BJ (cell line): ENCODE measurements at places on chromosomes 5 and 9.

DNA sequence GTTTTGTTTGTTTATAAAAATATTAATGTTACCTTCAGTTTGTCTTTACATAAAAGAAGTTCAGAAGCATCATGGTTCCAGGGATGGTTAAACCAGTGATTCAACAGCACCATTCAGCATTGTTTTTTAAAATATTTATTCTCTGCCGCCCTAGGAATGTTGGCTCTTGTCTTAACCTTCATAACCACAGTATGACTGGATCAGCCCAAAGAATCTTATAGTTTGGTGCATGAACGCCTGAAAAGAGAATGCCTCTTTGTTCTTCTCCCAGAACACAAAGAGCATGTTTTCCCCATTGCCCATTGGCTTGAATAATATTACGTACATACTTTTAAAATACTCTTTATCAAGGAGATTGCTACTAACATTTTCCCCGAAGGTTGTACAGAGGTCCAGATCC lies 413.4 kb downstream of the ANXA1 start:
- no peak for DNase-seq

- no peak for DNase-seq
Observed at GRCh38 chr9:106576232-106576760, 286.7 kb upstream of the ZNF462 start.

DNA sequence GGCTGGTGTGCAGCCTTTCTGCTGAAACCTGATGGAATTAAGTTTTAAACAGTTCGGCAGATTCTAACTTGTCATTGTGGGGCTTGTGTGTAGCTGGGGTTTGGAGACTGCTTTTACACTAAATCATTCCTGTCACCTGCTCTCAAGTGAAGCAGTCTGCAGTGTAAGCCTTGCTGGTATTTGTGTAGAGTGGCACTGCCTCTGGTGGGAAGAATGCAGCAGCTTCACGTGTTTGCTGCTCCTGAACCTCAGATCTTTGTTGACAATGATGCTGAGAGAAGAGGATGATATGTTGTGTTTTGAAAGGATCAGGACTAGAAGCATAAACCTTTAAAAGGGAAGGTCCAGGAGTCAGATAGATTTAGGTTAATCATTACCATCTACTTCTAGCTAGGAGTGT lies 88.1 kb downstream of the KDM4C start:
- DNase-seq, result no peak

DNA sequence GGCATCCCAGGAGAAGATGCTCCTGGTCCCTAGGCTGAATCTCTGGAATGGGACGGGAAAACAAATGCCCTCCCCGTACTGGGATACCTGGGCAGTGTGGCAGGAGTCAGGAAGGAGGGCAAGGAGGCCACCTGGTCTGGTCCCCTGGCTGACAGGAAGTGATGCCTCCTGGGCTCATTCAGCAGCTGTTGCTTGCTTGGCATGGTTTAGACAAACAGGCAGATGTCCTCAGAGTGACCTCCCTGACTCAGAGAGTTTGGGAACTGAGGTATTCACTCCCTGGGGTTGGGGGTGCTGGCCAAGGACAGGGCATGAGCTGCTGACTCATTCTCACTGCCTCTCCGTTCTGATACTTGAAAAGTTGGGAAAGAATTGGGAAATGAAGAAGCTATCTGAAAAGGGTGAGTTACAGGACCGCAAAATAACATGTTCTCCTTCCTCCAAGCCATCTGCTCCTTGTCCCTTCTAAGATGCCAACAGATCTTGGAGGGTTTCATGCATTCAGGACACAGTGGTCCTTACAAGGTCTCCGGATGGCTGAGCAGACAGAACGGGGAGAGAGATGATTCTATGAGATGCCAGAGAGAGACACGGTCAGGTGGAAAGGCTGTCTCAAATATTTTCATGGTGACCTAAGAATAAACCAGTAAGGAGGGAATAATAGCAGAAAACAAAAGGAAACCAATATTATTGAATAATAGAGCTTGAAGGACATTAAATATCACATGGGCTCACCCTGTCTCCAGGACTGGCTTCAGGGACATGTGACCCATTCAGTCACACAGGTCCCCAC lies 534.5 kb downstream of the BNC2 start:
- peak; percentile 95 for DNase-seq

DNA sequence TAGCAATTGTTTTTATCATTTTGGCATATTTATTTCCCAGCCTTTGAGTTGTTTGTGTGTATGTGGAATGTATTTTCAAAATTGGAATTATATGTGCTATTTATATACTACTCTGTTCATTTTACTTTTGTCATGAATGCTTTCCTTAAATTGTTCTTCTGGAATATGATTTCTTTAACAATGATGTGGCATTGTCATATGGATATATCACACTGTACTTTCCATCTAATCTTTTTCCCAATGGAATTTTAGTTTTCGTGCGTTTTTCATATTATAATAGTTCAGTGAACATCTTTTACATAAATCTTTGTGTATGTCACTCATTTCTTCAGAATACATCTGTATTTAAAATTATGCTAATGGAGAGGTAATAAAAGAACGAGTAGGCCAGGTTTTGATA lies 980.1 kb upstream of the WWC1 start:
- no peak for DNase-seq

DNA sequence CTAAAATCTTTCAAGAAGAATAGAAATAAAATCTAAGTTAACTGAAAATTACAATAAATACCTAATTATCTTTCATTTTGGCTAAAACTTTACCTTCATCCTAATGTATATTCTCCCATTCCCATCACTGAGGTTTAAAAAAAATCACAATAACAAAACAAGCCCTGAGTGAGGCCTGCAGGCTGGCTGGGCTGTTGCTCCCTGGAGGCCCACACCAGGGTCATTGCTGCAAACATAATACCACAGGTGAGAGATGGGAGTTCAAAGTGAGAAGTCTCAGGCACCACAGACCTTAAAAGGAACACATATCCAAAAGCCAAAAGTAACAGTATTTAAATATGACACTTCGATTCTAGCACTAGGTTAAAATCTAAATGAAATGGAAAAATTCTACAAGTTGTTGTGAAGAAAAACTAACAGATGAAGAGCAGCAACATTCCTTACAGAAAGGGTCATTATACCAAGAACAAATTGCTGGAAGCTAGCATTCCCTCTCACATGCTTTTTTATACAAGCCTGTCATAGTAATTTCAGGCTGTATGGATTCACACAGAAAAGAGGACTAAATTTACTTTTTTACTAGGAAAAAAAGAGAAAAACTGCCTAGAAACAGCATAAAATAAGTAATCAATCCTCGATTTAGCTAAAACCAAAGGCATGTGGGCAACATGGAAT lies 57.8 kb downstream of the AUH start:
- DNase-seq, result no peak

DNA sequence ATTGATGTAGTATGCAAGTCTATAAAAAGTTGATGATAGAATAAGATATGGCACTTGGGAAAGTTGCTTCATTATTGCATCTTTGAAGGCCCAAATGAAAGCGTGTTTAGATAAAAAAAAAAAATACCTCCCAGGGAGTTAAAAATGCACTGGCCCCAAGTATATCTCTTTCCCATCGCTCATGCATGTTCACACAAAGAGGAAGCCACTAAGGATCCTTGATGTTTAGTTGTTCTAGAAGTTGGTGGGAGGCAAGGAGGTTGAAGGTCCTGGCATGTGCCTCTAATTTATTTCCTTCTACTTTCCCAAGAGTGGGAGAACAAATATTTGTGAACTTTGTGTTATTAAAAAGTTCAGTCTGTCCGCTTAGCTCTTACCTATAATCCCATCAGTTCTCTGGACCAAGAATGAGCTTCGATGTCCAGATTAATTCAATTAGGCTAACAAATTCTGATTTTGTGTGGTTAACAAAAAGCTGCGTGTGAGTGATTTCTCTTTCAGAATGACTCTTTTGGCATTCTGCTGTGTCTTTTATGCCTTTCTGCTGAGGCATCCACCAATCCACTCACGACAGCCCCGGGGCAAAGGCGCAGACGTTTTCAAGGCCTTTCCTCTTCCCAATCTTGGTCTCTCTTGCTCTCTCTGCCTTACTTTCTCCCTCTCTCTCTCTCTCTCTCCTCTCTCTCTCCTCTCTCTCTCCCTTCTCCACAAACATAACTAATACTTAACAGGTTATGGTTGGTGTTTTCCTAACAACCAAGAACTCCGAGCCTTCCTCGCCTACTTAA lies 135.1 kb upstream of the ERCC6L2 start:
- DNase-seq, result peak; percentile 34

GRCh38 chr5:106759581-106759980 lies 911.2 kb downstream of the EFNA5 start:
- no peak for DNase-seq

GRCh38 chr9:78566948-78567675 lies 270.2 kb downstream of the PSAT1 start:
- DNase-seq, result no peak

- DNase-seq, result no peak
Observed at GRCh38 chr9:105757496-105758251, 63.3 kb downstream of the TMEM38B start.

- DNase-seq, result no peak
Observed at GRCh38 chr5:139683295-139684271, 35.4 kb downstream of the CXXC5 start.

- DNase-seq, result no peak
Observed at GRCh38 chr9:95385521-95385920, 68.0 kb upstream of the FANCC start.

DNA sequence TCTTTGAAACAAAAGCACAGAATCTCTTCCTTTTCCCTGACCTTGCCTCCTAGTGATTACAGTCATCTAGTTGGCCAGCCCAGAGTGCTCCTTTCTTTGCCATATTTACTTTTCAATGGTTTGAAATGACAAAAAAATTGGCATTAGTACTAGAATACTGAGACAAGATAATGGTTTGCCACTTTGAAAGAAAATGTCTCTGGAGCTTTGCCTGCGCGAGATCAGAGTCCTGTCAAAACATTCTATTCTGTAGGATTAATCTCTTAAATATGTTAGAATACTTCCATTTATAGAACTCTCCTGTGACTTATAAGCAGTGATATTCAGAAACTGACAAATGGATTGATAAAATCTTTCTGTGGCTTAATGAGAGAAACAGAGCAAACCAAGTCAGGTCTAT lies 484.0 kb upstream of the IZUMO3 start:
- DNase-seq, result no peak

DNA sequence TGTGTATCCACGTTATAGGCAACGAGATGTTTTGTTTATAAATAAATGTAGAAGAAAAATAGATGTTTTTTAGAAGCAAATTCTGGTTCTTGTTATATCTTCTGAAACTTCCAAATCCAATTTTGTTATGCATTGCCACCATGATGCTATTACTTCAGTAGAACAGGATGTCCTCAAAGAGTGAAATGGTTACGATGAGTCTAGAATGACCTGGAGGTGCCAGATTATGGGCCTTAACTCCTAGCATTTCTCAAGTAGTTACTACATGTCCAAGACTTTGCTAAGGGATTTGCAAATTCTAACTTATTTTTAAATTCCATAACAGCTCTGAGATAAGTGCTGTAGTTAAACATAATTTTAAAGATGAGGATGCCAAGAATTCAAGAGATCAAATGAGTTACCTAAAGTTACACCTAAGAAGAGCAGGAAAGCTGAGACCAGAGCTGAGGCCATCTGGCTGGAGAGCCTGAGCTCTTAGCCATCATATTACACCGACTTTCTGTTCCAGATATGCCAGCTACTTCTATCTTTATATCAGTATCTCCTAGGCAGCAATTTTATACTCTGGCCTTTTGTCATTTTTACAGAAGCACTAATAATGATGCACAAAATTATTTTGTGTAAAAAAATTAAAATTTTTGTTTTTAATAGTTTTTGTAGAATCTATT lies 173.2 kb upstream of the RASEF start:
- DNase-seq, result no peak

GRCh38 chr5:125823572-125823971 lies 599.6 kb upstream of the GRAMD2B start:
- DNase-seq, result no peak

DNA sequence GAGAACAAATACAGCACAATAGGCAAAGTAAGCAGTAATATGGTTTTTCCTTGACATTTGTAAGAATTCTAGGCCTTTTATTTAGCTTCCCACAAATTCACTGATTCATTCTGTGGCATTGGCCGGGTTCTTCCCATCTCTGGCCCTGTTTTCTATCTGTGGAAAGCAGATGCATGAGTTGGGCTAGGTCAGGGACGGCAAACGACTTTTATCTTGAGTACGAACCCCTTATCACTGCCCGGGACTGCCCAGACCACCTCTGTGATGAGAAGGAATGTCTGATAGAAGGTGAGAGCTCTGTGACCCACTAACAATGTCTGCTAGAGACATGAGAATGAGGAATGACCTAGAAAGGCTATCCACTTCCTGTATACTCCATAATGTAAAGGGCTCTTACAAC lies 35.4 kb upstream of the ADAM19 start:
- no peak for DNase-seq

DNA sequence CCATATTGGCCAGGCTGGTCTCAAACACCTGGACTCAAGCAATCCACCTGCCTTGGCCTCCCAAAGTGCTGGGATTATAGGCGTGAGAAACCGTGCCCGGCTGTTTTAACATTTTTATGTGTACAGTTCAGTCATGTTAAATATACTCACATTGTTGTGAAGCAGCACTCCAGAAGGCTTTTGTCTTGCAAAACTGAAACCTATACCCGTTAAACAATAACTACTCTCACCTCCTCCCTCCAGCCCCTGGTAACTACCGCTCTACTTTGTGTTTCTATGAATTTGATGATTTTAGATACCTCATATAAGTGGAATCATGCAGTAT lies 23.1 kb upstream of the SHB start:
- no peak for DNase-seq

DNA sequence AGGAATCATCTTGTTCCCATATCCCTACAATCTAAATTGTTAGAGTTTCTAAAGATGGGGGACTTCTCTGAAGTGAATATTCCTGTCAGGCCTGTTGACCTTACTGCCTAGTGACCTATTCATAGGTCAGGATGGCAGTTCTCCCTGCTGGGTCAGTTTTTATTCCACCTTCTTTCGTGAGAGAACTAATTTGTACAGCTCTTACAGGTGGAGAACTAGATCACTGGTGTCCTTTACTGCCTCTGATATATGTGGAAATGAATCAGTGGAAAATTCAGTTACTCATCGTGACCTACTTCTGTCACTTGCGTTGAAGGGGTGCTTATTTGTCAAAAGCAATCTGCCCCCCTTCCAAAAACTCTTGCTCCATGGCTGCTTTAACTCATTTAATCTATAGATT lies 164.9 kb downstream of the CD180 start:
- no peak for DNase-seq

DNA sequence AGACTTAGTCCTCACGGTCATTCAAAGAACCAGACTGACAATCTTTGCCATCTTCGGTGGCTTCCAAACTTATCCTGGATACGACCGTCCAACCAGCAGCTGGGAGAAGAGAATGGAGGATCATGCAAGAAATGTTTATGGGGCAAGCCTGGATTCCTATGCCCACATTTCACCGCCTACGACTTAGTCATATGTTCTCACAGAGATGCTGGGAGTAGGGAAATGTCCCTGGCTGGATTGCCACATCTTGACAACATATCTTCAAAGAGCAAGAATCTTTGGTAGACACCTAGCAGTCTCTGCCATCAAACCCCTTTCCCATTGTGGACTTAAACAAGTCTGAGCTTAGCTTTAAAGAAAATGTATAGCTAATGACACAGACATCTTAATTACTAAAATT lies 5.0 kb downstream of the MED7 start:
- no peak for DNase-seq
